Fibroblast of lung (primary cell): ENCODE measurements at places on chromosomes 2 and 18. TPM values are rescaled to one million over a fixed set of nuclear protein-coding genes. Genes with fewer than 3 reads are reported as not detected.

DNA sequence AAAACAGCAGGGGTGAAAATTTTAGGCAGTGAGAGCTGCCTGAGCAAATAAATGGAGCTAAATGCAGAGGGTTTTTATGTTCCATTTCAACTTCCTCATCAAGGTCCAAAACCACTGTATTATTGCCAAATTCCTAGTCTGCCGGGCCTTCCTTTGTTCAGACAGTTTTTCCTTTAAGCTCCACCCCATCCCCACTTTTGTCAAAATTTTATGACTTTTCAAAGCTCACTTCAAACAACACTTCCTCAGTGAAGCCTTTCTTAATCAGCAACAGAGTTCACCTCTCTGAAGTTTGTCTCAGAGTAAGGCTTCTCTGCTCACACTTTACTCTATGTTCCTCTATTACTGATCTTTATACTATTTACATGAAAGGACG lies 81.3 kb downstream of the CERKL start:
- no peak for DNase-seq

- no peak for DNase-seq
Observed at GRCh38 chr18:57052173-57052572, 94.7 kb upstream of the BOD1L2 start.

DNA sequence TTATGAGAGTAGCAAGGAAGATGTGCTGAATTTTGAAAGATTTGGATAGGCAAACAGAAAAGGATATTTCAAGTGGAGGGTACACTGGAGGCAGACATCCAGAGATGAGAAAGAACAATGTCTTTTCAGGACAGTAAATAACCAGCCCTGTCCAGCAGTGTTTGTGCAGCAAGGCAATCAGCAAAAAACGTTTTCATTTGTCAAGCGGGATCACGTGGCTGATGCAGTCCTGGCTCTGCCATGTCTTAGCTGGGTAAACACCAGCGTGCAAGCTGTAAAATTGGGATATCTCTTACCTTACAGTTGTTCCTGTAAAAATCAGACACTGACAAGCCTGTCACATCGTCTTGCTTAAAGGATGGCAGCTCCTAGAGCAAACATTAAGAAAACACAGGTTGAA lies 67.8 kb downstream of the CWC22 start:
- DNase-seq, result no peak

PDCD1 gene
- polyA plus RNA-seq, result not detected in 2 replicates

G6PC2 gene
- polyA plus RNA-seq, result not detected in 2 replicates
